Mesangial cell (primary cell): ENCODE measurements at places on chromosomes 7 and 10. TPM values are rescaled to one million over a fixed set of nuclear protein-coding genes. Genes with fewer than 3 reads are reported as not detected.

Gene NACAD
- total RNA-seq = 6.0 and 9.4 TPM in 2 replicates

Gene CARD11
- total RNA-seq = 17.6 and 38.8 TPM in 2 replicates

Gene UPK3B
- total RNA-seq = 0.98 and 39.7 TPM in 2 replicates

Gene PTEN
- total RNA-seq = 21.7 and 35.9 TPM in 2 replicates

Gene IDI2
- not detected in 2 replicates for total RNA-seq

Gene HOXA1
- 5.1 and 5.4 TPM in 2 replicates for total RNA-seq

Gene IFIT3
- 4.3 and 5.4 TPM in 2 replicates for total RNA-seq

Gene GIMAP8
- total RNA-seq = not detected in 2 replicates

Gene ZNF467
- total RNA-seq = 0.49 and 12.8 TPM in 2 replicates

Gene ZNF32
- 16.8 and 24.1 TPM in 2 replicates for total RNA-seq

Gene ADAM8
- total RNA-seq = 0.81 and 1.9 TPM in 2 replicates

Gene TMEM140
- 0.33 and 2.0 TPM in 2 replicates for total RNA-seq

Gene TEX36
- not detected in 2 replicates for total RNA-seq

Gene ANKRD1
- total RNA-seq = 30.8 and 108 TPM in 2 replicates

Gene NUTM2B
- 0.49 and 0.63 TPM in 2 replicates for total RNA-seq

Gene TMEM254
- total RNA-seq = 11.7 and 16.9 TPM in 2 replicates

Gene KBTBD2
- total RNA-seq = 17.2 and 18.7 TPM in 2 replicates

Gene GLI3
- total RNA-seq = 3.6 and 9.6 TPM in 2 replicates

Gene GIMAP2
- total RNA-seq = not detected in 2 replicates

Gene ERVW-1
- total RNA-seq = not detected in 2 replicates

Gene SPDYE9
- not detected in 2 replicates for total RNA-seq

Gene SCIN
- 0.49 and 8.6 TPM in 2 replicates for total RNA-seq

Gene ITPRID1
- not detected in 2 replicates for total RNA-seq

Gene GBX1
- not detected in 2 replicates for total RNA-seq

Gene OLAH
- 0.89 and 3.1 TPM in 2 replicates for total RNA-seq

Gene PNLIPRP2
- not detected in 2 replicates for total RNA-seq

Gene HABP2
- total RNA-seq = 0.16 and 1.3 TPM in 2 replicates

Gene BHLHA15
- total RNA-seq = 1.0 and 1.1 TPM in 2 replicates

Gene RBM17
- 18.9 and 33.1 TPM in 2 replicates for total RNA-seq

Gene OR2A42
- under 0.01 and 0.49 TPM in 2 replicates for total RNA-seq

Gene PTPRN2
- 0.33 and 2.4 TPM in 2 replicates for total RNA-seq

Gene ADRA2A
- total RNA-seq = under 0.01 TPM in 2 replicates

Gene ELFN1
- 0.49 and 2.8 TPM in 2 replicates for total RNA-seq

Gene IL2RA
- total RNA-seq = not detected in 2 replicates

Gene ADAMTS14
- 1.6 and 2.5 TPM in 2 replicates for total RNA-seq

Gene STN1
- total RNA-seq = 29.2 and 30.4 TPM in 2 replicates

Gene TCERG1L
- total RNA-seq = under 0.01 TPM in 1 of 2 replicates, not detected in the other

Gene C10orf105
- total RNA-seq = not detected in 2 replicates

Gene TMEM225B
- 0.51 and 0.65 TPM in 2 replicates for total RNA-seq

Gene VPS50
- 9.3 and 14.1 TPM in 2 replicates for total RNA-seq

Gene BLNK
- not detected in 2 replicates for total RNA-seq

Gene UCN3
- not detected in 2 replicates for total RNA-seq

Gene IFIT1B
- not detected in 2 replicates for total RNA-seq

Gene PON3
- not detected in 2 replicates for total RNA-seq

Gene KNDC1
- total RNA-seq = 0.16 TPM in 1 of 2 replicates, not detected in the other

Gene C10orf71
- not detected in 2 replicates for total RNA-seq

Gene GPR26
- total RNA-seq = not detected in 2 replicates

Gene ANLN
- 17.6 and 255 TPM in 2 replicates for total RNA-seq

Gene GFRA1
- 25.3 and 45.3 TPM in 2 replicates for total RNA-seq

Gene SLC39A12
- total RNA-seq = not detected in 2 replicates

Gene ABCB1
- 20.4 and 26.4 TPM in 2 replicates for total RNA-seq
